Activated CD4-positive, CD25-positive, alpha-beta regulatory T cell (primary cell): ENCODE measurements at places on chromosomes 16 and 17.

DNA sequence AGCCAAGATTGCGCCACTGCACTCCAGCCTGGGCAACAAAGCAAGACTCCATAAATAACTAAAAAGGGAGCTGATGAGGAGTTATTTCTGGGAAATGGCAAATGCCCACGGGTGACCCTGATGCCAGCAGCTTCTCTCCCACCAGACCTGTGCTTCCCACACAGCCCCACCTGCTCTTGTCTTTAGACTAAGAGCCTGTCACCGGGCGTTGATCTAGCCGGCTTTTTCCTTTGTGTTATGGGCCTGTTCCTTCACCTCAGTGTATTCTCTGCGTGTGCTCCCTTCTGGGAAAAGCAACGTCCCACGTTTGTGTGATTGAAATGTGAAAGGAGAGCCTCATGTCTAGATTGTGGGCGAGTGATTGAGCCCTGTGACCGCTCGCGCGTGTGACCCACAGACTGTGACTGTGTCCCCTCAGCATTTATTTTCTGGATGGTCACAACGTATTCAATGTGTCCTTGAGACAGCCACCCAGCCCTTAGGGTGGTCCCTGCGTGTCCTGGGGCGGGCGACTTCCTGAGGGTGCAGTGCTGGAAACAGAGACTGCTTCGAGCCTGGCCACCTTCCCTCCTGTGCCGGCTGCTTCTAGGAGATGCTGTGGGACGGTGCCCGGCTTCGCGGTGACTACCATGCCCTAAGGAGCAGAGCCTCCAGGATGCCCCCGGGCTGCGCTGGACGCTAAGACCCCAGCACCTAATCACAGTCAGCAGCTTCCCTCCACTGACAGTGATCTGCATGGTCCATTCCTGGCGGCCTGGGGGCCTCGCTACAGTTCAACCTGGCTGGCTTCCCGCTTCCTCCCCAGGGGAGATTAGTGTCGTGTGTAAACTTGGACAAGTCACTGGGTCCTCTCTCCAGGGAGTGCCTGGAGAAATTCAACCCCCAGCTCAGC lies 7.8 kb upstream of the RNPS1 start:
- DNase-seq, result no peak

GRCh38 chr16:8696880-8697279 lies 22.5 kb downstream of the ABAT start:
- no peak for DNase-seq

GRCh38 chr17:13002761-13003453 lies 14.9 kb downstream of the ELAC2 start:
- DNase-seq, result no peak

GRCh38 chr17:76034428-76035350 lies 7.6 kb upstream of the EVPL start:
- no peak for DNase-seq

- no peak for DNase-seq
Observed at GRCh38 chr17:5049314-5049841, 14.2 kb upstream of the SLC52A1 start.

DNA sequence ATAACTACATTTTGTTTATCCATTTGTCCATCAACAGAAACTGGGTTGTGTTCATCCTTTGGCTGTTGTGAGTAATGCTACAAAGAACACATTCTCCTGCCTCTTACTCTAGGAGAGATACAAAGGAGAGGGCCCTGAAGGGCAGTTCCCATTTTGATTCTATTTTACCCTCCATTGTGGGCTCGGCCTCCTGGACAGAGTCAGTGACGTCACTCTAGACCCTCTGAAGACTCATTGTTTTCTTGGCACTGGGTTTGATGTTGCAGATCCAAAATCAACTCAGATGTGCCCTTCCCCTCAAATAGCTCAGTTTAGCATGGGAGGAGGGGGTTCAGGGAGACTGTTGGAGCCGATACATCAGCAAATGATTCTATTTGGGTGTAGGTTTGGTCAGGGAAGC lies 280.9 kb downstream of the UTP18 start:
- DNase-seq, result no peak

GRCh38 chr17:37081287-37081686 lies 132.5 kb downstream of the AATF start:
- DNase-seq, result no peak

- DNase-seq, result peak; percentile 44
Observed at GRCh38 chr16:8936421-8936820, 27.3 kb downstream of the USP7 start.

- no peak for DNase-seq
Observed at GRCh38 chr16:86963600-86964575, 353.3 kb downstream of the C16orf95 start.

- no peak for DNase-seq
Observed at GRCh38 chr17:40290629-40291280, 3.1 kb downstream of the CDC6 start.

DNA sequence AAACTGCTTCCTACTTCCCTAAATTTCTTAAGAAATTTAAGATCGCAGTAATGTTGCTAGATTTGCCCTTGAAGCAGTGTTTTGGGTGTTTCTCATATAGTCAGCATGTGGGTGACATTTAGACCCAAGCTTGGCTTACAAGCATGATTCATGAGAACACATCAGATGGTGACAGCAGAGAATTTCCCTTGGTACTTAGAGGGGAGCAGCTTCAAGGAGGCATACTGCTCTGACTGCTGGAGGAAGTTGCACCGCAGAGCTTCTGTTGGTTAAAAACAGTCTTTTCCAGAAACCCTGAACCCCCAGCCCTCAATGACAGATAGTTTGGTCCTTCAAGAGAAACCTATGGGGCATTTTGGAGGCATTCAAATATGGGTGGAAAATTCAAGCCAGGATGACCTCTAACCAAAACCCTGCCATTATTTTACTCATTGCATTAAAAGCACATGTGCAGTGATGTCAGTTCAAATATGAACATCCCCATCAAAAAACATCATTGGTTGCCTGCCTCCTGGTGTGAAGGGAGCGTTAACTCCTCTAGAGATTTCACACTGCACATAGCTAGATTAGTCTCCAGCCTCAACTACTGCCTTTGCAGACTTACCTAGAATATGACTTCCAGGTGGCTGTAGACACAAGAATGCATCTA lies 201.5 kb upstream of the CACNG5 start:
- DNase-seq, result no peak

DNA sequence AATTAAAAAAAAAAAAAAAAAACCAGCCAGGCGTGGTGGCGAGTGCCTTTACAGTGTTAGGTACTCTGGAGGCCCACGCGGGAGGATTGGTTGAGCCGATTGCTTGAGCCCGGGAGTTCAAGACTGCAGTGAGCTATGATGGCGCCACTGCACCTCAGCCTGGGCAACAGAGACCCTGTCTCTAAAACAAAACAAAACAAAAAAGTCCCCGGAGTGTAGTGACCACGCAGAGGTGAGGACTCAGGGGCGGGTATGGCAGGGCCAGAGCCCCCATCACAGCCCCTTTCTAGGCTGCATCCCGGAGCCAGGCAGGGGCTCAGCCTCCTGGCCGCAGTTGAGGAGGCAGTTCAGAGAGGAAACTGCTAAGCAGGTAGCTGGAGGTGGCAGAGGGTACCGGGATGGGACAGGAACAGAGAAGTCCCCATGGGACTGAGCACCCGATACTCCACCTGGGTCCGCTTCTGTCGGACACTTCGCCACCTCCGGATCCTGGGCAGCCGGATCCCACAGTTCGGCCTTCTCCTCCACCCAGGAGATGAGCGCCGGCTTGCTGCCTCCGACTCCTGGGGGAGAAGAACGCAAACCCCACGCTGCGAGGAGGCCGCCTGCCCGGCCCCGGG lies 800 bp downstream of the ZNF747 start:
- no peak for DNase-seq

- DNase-seq, result no peak
Observed at GRCh38 chr16:88552815-88553214, 17.4 kb upstream of the ZC3H18 start.

DNA sequence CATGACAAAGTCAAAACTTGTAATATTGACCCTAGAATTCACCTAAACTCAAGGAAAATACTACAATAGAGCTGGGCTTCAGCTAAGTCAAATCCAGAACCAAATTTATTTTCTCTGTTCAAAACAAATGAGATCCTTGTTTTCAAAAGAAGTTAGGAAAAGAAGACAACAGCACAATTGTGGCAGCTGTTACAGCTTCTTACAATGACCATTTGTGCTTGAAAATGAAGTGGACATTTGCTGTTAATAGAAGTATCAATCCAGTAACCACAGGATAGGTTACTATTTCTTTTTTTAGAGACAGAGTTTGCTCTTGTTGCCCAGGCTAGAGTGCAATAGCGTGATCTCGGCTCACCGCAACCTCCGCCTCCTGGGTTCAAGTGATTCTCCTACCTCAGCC lies 44.4 kb downstream of the APPBP2 start:
- DNase-seq, result no peak

DNA sequence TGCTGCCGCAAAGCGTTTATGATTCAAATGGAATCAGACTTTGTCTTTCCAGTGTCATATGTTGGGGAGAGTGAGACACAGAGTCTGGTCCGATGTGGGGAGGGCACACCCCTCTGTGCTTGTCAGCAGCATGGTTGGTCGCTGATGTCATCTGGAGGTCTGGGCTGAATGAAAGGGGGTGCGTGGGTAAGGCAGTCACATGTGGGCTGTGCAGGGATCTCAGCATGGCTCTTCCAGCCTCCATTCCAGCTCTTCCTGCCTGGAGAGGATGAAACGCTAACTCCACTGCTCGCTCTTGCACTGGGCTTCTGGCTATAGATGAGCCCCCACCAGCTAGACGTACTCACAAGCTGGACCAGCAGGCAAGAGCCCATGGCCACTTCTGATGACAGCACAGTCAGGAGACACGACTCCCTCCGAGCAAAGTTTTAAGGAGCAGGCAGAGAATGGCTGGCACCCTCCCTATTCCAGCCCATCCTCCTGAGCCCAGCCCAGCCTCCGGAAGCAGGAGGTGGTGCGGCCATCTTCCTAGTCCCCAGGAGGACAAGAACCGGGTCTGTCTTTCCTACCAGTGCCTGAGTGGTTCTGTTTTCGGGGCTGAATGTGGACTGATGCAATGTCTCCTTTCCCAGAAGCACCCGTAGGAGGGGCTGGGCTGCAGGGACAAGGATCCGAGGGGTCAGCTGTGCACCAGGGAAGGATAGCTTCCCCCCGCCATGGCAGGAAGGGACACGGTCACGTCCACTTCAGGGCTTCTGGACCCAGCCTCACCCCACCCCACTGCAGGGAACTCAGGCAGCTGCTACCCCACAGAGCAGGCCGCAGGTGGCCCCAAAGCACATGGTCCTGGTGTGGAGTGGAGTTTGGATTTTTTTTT lies 41.5 kb upstream of the CBFA2T3 start:
- no peak for DNase-seq
